ENCODE measurements at places on chromosomes 2 and 18. TPM values are rescaled to one million over a fixed set of nuclear protein-coding genes. Genes with fewer than 3 reads are reported as not detected.

Gene ZDBF2
- polyA plus RNA-seq = 10.6 TPM

- DNase-seq = no peak
Observed at GRCh38 chr2:16645775-16646559, 19.7 kb downstream of the CYRIA start.

DNA sequence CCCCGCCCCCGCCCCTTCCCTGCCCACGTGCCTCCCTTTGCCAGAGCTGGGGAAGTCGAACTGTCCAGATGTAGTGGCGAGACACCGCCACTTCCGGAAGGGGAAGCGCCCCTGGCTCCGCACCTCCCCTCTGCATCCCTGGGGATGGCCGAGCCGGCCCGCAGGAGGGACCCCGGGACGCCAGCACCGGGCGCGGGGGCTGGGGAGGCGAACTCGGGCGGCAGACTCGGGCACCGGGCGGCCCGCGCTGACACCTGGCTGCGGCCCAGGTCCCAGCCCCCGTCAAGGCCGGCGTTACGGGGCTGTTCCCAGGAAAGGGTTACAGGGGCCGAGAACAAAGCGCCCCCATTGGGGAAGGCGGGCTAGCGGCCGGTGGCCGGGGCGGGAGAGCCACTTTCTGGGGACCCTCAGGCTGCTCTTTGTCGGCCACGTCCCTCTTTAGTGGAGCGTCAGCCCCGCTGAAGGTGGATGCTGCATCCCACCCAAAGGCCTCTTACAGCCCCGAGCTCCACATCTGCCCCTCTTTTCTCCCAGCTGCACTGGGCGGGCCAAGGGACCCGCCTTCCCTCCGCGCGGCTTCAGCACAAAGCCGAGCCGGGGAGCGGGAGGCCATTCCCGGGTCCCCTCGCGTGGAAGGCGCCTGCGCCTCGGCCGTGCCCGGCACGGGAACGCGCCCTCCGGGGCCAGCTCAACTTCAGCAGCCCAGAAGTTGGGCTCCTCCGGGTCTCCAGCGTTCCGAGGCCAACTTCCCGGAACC lies 1.3 kb downstream of the SDC1 start:
- no peak for DNase-seq

Gene UGT1A3
- polyA plus RNA-seq = not detected
